ENCODE measurements at places on chromosomes 3 and 15.

DNA sequence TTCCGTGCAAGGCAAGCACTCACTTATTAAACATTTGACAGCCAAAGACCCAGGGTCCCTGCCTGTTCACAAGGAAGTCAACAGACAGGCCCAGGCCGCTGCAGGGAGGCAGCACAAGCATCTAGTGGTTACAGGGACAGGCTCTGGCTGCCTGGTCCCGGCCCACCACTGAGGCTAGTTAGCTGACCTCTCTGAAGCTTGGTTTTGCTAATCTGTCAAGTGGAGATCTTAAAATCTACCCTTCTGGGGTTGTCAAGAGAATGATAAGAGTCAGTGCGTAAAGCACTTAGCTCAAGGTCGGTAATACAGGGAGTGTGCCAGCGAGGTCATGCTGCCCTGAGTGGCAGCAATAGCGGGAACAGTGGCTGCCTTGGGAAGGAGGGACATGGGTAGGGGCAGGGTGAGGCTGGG, 6.0 kb downstream of the GNB5 start:
- DNase-seq = no peak

DNA sequence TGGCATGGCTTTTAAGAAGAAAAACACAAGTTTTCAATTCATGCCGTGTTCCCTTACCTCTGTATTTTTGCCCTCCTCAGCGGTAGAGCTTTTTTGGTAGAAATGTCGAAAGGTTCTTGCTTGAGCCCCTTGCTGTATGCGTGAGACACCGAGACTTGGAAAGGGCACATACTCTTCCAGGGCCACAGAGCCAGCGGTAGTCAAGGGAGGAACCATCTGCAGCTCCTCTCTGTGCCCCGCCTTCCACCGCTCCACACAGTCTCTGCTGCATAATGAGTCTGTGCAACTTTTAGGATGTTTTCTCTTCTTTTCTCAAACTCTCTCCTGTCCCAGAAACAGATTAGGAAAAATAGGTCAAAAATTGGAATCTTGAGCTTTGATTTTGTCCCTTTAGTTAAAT, 77.5 kb downstream of the LPP start:
- DNase-seq = no peak

GRCh38 chr3:14664170-14664569, 10.8 kb upstream of the C3orf20 start:
- no peak for DNase-seq

- no peak for DNase-seq
These were observed 613.4 kb downstream of the NLGN1 start for GRCh38 chr3:174010907-174011306.

DNA sequence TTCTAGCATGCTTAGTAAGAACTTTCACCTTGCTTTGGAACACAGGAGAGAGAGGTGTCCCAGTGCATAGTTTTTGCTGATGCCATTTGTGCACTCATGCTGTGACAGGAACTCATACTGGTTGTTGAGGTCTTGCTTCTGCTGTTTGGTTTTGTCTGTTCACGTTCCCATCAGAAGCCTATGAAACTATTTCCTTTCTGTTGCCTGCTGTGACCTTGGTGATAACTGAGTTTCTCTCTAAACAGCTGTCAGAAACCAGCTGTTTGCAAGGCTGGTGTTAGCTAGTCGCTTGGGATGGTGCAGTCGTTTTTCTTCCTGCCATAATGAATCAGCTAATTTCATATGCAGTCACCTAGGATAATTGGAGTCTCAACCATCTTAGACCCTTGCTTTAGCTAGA, 724.1 kb downstream of the GRM7 start:
- DNase-seq = no peak

DNA sequence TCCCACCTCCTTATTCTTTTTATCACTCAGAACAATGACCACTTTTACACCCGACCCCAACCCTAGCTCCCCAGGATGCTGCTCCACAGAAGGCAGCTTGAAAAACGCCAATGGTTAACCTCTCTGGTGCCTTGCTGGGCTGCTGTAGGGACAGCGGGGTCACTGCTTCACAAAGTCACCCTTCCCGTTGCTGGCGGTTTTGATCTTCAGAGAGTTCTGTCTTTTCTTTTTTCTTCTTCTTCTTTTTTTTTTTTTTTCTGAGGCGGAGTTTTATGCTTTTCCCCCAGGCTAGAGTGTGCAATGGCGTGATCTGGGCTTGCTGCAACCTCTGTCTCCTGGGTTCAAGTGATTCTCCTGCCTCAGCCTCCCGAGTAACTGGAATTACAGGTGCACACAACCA, 20.7 kb downstream of the CEP19 start:
- DNase-seq = no peak
